GM12891 (cell line): ENCODE measurements at places on chromosomes 6 and 20.

DNA sequence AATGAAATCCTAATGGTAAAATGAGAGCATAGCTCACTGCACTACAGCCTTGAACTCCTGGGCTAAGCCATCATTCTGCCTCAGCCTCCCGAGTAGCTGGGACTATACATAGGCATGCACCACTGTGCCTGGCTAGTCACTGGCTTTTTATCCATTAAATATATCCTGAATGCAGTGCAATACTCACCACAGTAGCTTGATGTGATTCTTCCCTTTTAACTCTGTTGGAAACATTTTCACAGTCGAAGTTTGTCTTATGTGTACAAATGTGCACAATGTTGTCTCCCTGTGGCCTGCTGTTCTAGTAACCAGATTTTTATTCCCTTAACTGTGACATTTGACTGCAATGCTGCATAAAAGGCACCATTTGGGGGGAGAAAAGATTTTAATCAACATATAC, 56.7 kb downstream of the TRMT6 start:
- DNase-seq: no peak

DNA sequence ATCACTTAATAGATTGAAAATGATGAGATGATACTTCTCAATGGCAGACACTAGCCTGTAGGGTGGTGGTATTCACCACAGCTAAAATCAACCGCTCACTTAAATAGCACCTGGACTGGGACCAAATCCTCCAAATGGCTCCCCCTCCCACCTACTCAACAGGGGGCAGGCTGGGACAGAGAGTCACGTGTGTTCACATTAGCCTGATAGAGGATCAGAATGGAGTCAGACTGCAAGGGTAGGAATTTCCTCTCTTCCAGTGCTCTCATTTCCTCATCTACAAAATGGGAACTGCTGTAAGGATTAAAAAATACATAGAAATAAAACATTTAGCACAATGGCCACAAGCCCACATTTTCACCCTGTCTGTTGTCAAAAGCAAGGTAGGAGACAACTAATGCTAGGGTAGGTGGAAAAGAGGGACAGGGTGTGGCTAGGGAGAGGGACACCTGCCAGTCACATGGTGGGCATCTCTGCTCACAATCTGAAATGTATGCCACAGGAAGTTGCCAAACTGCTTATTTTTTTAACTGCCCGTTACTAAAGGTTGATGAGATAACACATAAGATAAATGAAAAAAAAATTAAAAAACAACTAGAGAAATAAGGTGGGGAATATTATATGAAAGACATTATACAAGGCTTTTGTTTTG, 55.3 kb downstream of the BACH2 start:
- no peak for DNase-seq

- no peak for DNase-seq
These were observed 593.0 kb upstream of the CITED2 start for GRCh38 chr6:139967497-139967896.

- no peak for DNase-seq
These were observed 14.9 kb downstream of the ARG1 start for GRCh38 chr6:131587909-131588308.

DNA sequence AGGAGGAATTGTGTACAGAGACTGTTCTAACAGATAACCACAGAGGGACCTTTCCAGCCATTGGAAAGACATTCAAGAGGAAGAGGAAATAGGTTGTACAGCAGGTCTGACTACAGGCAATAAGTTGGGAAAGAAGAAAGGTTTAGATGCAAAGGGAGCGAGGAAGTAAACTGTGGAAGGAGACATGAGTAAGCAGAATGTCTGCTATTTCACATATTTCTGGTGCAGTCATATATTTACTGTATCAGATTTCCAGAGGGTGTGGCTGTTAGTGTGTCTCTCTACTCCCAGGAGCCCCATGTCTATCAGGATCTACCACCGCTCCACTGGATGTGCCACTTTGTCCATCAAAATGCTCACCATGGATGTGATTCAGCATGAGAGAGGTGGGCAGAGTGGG, 25.9 kb downstream of the MRS2 start:
- DNase-seq: no peak

- DNase-seq: no peak
These were observed 143.1 kb downstream of the CEP57L1 start for GRCh38 chr6:109238396-109238795.

- DNase-seq: no peak
These were observed 33.0 kb downstream of the BACH2 start for GRCh38 chr6:90263633-90264032.
